ENCODE measurements at places on chromosomes 1 and 21.

- no peak for DNase-seq
These were observed 38.9 kb upstream of the BMP8A start for GRCh38 chr1:39452540-39452939.

- DNase-seq = no peak
These were observed 40.7 kb downstream of the COA6 start for GRCh38 chr1:234413990-234414389.

- no peak for DNase-seq
These were observed 757.8 kb upstream of the CXADR start for GRCh38 chr21:16755061-16755460.

DNA sequence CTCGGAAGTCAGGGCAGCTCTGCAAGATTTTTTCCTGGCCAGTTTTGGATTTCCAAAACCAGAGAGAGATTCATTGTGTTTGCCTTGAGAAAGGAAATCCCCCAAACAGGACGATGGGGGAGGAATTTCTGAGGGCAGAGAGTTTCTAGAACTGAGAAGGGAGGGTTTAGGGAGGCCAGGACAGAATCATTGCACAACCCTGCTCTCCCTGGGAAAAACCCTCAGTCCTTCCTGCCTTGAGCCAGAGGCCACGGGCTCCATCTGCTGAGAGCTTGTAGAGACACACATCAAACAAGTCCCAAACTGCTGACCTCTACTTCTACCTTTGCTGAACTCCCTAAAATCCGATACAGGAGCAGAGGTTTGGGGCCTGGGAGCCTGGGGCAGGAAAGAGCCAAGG is 99.7 kb downstream of the NMNAT2 start:
- peak; percentile 34 for DNase-seq

GRCh38 chr21:42414928-42415769 is 11.4 kb downstream of the UBASH3A start:
- peak; percentile 82 for DNase-seq

- DNase-seq = no peak
These were observed 26.3 kb downstream of the USP24 start for GRCh38 chr1:55188909-55189308.

Data from urothelium cell line (cell line).